ENCODE measurements at places on chromosomes 13 and 19.

- DNase-seq: no peak
These were observed 2.7 kb upstream of the NOP53 start for GRCh38 chr19:47742634-47743033.

- DNase-seq: peak; percentile 66
These were observed 767 bp upstream of the GADD45B start for GRCh38 chr19:2475018-2475701.

DNA sequence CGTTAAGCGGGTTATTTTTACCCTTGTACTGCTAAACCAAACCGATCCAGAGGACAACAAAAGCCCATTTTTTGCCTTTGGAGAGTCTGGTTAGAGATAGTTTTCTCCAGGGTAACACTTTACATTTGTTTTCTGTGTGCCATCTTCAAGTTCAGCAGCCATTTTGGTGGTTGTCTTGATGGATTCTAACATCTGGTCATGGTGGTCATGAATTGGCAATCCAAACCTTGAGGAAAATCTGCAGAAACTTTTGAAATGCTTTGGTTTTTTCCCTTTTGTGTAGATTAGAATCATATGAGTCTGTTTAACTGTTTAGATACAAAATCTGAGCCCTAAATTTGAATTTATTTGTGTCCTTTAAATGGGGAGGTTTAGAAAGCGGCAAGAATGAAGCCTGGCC lies 16.6 kb downstream of the HNRNPM start:
- DNase-seq: no peak

- no peak for DNase-seq
These were observed 28.0 kb downstream of the SERP2 start for GRCh38 chr13:44401577-44401976.

DNA sequence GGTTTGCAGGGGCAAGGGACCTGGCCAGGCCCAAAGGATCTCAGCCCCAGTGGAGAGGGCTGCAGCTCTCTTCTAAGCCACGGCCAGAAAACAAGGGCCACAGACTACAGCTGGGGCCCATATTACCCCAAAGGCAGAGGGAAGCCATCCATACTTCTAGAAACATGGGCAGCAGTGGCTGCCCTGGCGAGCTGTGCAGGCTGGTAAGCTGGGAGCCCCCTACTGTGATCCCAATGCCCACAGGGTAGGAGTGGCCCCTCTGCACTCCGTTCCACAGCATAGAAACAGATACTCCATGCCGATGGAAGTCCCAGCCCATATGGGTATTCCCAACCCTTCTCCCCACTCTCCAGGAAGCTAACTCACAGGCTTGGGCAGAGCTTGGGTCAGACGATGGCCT lies 25.1 kb downstream of the VSTM2B start:
- DNase-seq: no peak

GRCh38 chr19:947090-947706 lies 21.4 kb downstream of the ARID3A start:
- no peak for DNase-seq

DNA sequence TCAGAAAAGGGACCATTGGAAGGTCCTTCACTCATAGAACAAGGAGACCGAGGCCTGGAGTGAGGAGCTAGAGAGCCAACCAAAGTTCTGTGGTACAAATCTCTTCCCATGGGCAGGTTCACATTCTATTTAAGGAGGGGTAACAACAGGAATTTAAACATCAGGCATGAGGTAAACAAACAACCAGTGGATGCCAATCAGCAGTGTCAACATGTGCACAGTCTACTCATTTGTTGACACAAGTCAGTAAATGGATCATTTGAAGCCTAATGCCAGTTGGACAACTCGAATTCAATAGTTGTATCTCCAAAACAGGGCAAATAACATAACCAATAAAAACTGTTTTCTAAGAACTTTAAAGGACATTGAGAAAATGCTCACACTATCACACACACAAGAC lies 6.3 kb upstream of the DOCK9 start:
- no peak for DNase-seq

DNA sequence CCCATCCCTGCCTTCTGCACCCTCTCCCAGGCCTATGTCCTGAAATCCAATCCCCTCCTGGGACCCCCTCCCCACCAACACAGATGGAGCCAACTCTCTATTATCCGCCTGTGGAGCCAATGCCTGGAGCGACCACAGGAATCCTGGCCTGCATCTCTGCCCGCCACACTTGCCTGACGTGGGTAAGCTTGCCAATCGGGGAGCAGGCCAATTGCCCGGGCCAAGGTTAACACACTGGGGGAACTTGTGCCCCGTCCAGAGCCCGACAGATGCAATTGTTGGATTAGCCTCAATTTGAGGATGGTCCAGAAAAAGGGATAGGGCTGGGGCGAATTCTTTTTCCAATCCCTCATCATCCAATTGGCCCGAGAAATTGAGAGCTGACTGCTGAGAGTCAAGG lies 5.9 kb downstream of the WIZ start:
- no peak for DNase-seq

GRCh38 chr13:48994706-48995105 lies 19.0 kb downstream of the FNDC3A start:
- DNase-seq: no peak

- no peak for DNase-seq
These were observed 60.3 kb downstream of the CCDC70 start for GRCh38 chr13:51921790-51922740.

DNA sequence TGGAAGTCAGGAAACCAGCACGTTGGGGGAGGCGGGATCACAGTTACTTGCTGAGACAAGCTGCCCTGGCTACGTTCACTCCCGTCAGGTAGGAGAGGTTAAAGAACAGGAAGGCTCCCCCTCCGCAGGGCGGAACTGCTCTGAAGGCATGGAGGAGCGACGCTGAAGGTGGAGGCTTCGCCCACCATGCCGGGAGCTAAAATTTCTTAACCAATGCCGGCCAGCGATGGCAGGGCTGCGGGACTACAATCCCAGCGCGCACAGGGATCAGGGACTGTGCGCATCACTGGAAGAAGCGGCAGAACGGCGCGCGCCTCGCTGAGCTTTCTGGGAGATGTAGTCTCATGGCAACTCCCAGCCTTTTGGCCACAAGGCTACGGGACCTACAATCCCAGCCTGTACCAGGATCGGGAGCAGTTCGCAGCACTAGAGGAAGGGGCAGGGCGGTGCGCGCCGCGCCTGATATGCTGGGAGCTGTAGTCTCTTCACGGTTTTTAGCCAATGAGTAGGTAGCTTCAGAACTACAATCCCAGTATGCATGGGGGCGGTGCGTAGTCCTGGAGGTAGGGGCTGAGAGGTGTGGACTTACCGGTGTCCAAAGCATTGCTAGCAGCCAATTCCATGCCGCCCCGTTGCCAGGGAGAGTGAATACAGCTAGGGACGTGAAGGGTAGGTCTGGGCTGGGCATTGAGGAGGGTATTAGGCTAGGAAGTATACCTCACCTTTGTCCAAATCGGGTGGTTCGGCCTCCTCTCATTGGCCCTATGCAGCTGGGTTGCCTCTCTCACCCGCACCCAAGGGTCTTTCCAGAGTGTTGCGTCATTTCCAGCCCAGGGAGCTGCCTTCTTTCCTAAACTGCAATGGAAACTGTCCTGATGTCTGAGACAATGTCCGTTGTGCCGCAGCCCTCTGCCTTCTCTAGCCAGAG lies 12.8 kb upstream of the ZNF682 start:
- peak; percentile 67 for DNase-seq

- no peak for DNase-seq
These were observed 53.1 kb downstream of the FOXO1 start for GRCh38 chr13:40613192-40613818.

DNA sequence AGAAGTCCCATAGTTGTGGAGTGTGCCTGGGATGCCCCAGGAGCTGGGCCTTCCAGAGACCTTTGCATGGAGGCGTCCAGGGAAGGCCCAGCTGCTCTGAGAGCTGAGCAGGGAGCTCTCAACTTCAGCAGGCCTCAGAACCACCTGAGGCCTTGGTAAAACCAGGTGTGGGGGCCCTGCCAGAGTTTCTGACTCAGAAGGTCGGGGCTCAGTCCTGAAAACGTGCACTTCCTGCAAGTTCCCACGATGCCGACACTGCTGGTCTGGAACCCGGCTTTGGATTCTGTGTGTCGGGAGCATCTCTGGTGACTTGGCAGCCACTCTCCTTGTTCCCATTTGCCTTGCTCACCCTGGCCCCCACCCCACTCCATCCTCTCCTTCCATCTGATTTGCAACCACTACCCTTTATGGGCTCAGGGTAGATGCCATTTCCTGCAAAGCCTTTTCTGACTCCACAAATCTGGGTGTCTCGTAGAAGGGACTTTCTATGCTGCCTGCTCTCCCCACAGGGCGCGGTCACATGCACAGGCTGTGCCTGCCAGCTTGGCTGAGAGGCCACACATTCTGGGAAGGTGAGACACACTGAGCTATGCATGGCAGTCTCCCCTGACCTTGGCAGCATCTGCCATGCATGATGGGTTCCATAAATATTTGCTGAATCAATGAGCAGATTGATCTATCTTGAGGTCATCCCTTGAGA lies 244.7 kb downstream of the COL4A1 start:
- DNase-seq: no peak

DNA sequence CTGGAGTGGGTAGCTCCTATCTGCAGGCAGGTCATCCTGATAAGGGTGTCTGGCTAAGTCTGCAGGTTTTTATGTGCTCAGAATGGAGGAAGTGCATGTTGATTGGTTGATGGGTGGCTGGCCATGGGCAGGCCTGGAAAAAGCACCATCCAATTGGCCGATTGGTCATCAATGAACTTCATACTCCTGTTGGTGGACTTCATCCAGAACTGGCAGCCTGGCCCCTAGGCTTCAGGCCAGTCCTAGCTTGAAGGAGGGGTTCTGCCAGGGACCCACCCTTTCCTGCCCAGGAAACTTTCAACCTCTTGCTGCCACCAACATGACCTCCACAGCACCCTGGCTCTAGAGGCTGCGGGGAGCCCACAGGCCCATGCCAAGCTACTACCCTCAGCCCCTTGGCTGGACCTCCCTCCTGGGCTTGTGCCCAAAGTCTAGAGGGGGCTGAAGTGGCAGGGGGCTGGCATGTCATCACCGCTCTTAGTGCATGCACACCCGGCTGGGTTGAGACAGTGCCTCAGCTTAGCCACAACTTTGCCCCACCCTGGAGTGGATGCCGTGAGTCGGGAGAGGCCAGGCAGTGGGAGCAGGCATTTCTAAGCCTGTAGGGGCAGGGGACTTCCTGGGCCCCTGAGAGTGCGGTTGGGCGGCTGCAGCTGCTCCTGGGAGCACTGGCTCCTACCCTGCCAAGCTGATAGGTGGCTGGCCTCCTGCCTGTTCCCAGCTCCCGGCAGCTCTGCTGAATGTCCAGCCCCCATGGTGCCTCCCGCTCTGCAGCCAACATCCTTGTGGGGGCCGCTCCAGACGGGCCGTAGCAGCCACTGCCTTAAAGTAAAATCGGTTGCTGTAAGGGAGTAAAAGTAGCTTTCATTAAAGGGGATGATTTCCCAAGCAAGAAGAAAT lies 13.2 kb downstream of the DNAJC15 start:
- no peak for DNase-seq

DNA sequence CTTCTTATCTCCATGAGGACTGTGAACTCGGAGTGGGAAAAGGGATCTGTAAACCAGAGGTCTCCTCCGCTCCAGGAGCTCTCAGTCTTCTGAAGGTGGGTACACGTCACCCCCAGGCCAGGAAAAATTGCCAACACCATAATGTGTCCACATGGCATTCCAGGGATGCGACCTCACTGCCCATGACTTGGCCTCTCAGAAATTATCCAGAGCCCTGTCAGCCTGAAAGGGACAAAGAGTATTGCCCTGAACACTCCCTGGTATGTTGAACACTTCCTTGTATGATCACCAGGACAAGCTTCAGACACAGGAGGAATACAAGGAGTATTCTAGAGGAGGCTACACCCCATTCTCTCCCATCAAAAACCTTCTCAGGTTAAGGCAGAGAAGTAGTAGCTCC lies 81.0 kb upstream of the SLC7A1 start:
- DNase-seq: no peak

DNA sequence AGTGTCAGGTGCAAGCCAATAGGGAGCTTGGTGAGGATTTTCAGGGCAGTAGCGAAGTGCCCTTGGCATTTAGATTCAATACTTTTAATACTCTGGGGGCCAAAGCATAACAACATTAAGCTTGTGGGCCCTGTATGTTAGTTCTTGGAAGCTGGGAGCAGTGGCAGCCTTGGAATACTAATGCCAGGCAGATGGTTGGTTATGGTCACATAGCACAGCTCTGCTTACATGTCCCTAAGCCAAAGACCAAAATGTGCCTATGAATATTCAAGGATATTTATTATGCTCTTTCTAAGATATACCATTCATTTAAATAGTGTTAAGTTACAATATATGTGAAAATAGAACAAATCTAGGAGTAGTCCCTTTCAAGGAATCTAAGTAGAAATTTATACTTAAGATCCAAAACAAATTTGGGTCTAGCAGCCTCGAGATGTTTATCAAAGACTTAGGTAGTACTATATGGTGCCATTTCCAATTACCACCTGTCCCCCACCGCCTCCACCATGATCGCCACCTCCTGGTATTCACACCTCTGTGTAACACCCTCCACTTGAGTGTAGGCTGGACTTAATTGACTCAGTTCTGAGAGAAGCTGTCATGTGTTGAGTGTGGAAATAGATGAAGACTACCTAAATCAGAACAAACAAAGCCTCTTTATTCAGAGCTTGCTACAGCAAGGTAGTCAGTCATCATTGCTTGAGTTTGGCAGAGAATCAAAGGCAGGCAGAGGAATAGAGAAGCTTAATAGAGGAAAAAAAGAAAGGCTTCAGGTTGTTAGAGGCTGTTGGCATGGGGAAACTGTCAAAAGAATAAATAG lies 261.0 kb downstream of the GPC5 start:
- DNase-seq: no peak

- no peak for DNase-seq
These were observed 442 bp downstream of the ZNF420 start for GRCh38 chr19:37078717-37079032.

DNA sequence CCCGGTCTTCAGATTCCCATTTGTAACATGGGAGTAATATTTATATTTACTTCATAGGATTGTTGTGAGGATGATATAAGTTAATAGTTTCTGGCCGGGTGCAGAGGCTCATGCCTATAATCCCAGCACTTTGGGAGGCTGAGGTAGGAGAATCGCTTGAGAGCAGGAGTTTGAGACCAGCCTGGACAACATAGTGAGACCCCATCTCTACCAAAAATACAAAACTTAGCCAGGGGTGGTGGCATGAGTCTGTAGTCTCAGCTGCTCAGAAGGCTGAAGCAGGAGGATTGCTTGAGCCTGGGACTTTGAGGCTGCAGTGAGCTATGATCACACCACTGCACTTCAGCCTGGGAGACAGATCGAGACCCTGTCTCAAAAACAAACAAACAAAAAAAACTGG lies 11.2 kb downstream of the CATSPERG start:
- no peak for DNase-seq

GRCh38 chr19:31354316-31354715 lies 5.1 kb upstream of the TSHZ3 start:
- DNase-seq: no peak

DNA sequence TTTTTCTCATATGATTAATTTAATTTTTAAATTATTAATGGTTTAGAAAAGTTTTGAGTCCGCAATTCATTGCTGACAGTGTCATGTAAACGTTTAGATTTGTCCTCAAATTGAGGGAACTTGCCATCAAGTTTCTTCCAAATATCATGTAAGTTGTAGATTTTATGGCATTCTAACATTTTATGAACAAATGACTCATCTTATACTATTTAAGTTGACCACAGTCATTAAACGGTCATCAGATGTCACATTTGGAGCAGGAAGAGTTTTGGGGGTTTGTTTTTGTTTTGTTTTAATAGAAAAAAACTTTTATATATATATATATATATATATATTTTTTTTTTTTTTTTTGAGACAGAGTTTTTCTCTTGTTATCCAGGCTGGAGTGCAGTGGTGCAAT lies 4.3 kb downstream of the ZNF114 start:
- DNase-seq: no peak

GRCh38 chr19:6706633-6706958 lies 13.9 kb downstream of the C3 start:
- DNase-seq: no peak

- DNase-seq: no peak
These were observed 5.1 kb downstream of the MRPL4 start for GRCh38 chr19:10256970-10257615.

Data from stimulated activated CD4-positive, alpha-beta T cell treated with anti-CD3 and anti-CD28 coated beads, Interleukin-4, amount 100 ng/mL, for 1 hour (primary cell).